ENCODE measurements at places on chromosomes 3 and 15.

- no peak for DNase-seq
These were observed 108.5 kb upstream of the PFN2 start for GRCh38 chr3:150079029-150079739.

DNA sequence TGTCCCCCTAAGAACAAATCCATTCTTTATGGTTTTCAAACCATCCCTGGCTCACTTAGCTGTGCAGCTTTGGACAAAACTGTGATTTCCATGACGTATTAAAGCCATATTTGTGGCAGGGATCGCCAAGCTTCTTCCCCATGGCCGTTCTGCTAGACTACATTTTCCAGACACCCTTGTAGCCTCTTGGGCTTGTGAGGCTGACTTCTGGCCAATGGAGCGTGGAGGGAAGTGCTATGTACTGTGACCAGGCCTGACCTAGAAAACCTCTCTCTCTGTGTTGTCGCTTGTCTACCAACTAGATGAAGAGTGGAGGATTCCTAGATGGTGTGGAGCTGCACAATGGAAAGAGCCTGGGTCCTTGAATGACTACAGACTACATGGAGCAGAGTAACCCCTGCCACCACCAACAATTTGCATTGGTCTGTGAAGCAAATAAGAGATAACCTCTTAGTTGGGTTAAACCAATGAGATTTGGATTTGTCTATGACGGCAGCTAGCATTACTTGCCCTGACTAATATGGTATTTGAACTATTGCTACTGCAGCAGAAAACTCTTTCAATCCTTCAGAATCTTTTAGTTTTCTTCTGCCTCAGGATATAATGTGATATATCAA lies 22.1 kb upstream of the MGLL start:
- DNase-seq = no peak

GRCh38 chr3:159482241-159482993 lies 506.2 kb upstream of the IL12A start:
- no peak for DNase-seq

DNA sequence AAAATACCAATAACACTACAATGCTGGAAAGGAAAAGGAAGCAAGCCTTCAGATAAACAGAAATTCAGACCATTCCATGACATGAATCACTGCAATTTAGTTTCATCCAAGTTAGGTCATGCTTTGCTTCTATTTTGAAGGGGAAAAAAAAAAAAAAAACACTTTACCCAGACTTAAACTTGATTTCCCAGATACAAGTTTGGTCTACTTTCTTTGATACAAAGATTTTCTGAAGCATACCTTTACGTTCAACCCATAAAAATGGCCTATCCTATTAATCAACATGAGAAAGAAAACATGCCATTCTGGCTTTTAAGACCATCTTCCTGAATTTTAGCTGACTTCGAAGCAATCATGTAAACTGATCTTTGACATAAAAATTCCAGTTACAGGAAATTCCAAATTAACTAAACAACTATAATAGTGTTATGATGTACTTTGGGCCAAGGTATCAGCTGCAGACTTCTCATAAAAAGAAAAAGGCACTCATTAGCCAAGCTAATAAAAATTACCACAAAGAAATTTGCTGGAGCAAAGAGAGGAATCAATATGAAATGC lies 12.6 kb downstream of the OSBPL10 start:
- no peak for DNase-seq

DNA sequence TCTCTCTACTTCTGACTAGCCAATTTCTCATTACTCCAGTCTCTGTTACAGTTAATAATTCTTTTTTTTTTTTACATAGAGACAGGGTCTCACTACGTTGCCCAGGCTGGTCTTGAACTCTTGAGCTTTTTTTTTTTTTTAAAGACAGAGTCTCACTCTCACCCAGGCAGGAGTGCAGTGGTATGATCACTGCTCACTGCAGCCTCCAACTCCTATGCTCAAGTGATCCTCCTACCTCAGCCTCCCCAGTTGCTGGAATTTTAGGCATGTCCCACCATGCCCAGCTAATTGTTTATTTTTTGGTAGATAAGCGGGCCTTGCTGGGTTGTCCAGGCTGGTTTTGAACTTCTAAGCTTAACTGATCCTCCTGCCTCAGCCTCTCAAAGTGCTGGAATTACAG lies 13.6 kb downstream of the IP6K1 start:
- DNase-seq = no peak

DNA sequence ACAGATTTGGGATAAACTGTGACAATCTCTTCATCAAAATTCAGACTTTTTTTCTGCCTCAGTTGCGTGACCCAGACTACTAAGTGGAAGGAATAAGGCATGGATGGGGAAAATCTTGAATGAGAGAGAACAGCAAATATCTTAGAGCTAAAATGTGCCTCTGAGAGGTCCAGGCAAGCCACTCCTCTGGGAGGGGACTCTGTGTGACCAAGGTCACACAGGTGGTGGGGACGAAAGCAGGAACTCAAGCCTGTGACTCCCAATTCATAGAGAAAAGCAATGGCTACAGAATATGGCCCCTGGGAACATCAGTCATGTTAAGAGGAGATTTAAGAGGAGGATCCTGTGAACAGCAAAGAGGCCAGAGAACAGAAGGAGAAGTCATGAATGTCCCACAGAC lies 268.1 kb downstream of the FOXP1 start:
- DNase-seq = no peak

- peak; percentile 6 for DNase-seq
These were observed at the start of gene THRB for GRCh38 chr3:24494618-24495325. TSS of gene THRB (minus strand) at chr3:24494850.

GRCh38 chr3:118813472-118813871 lies 221.2 kb downstream of the IGSF11 start:
- DNase-seq = no peak
